ENCODE measurements at places on chromosomes 3 and 15. TPM values are rescaled to one million over a fixed set of nuclear protein-coding genes. Genes with fewer than 3 reads are reported as not detected.

DNA sequence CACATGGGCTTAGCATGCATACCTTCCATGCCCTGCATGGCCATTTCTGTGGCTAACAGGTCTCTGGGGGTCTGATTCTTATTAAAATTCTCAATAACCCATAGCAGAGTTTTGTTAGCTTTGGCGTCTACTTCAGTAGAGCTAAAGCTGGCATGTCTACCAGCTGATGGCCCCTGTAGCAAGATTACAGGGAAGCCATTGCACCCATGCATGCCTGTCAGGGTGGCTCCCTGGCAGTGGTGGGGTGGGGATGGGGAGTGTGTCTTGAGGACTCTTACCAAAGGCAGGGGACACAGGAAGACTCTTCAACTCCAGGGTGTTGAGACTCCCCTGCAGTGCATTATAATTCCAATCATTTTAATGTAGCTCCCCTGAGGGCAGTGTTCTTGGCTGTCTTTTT, 4.7 kb downstream of the KY start:
- H3K27me3 ChIP-seq: peaks cover 5% of the 10 kb centered on the region
- H3K27ac ChIP-seq: no peak overlapping the region
- peaks cover 20% of the 10 kb centered on the region for H3K4me1 ChIP-seq
- H3K36me3 ChIP-seq: no peaks in the 10 kb centered on the region

- H3K36me3 ChIP-seq: peaks cover 11% of the 10 kb centered on the region
- H3K4me1 ChIP-seq: no peaks in the 10 kb centered on the region
- H3K4me3 ChIP-seq: no peak overlapping the region
- no peak overlapping the region for H3K27ac ChIP-seq
- H3K27me3 ChIP-seq: no peaks in the 10 kb centered on the region
Observed at GRCh38 chr3:108620250-108620649, 30.7 kb downstream of the DZIP3 start.

GRCh38 chr15:74294010-74294409, 57.9 kb downstream of the CCDC33 start:
- H3K4me1 ChIP-seq: peaks cover 5% of the 10 kb centered on the region
- H3K27ac ChIP-seq: no peak overlapping the region
- H3K4me3 ChIP-seq: no peak overlapping the region
- no peaks in the 10 kb centered on the region for H3K36me3 ChIP-seq
- H3K27me3 ChIP-seq: no peaks in the 10 kb centered on the region

DNA sequence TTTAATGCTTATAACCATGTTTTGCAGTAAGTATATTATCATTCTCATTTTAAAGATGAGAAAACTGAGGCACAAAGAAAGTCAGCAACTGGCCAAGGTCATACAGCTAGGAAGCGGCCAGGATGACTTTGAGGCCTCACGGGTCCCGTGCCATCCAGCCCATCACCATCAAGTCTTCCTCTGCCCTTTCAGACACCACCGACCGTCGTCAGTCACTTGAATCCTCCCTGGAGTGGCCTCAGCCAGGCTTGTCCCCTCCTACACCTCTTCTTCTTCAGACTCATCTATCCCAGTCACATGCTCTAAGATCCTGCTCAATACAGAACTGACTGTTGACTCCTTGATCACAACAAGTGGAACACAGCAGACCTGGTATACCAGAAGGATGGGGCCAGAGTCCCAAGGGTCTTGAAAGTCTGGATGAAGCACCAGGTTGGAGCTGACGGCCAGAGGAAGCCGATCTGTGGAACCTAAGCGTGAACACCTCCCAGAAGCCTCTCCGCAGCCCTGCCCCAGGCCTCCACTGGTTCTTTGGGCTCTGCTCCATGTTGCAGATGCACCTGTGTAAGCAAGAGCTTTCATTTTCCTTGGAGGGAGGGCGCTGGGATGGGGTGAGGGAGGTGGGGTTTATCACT, 22.1 kb downstream of the ITGA11 start:
- H3K27me3 ChIP-seq: no peaks in the 10 kb centered on the region
- H3K27ac ChIP-seq: no peak overlapping the region
- H3K36me3 ChIP-seq: no peaks in the 10 kb centered on the region
- H3K4me1 ChIP-seq: peaks cover 12% of the 10 kb centered on the region
- no peak for DNase-seq

GRCh38 chr3:15499536-15499935, 22.0 kb downstream of the COLQ start:
- H3K4me3 ChIP-seq: no peak overlapping the region
- no peaks in the 10 kb centered on the region for H3K4me1 ChIP-seq

DNA sequence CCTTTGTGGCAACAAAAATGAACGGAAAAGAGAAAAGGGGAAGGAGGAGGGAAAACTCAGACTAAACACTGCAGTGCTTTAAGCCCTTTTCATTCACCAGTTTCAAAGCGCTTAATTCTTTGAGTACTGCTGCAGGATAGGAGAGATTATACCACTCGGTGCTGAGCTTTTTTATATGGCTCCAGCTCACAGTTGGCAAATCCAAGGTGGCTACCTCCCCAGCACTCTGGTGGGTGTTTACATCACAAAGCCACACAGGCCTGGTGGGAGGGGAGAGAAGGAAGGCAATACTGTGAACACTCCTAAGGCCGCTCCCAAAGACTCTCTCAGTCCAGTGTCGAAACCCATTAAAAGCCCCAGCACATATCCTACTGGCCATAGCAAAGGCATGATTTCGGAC, 191.4 kb downstream of the STT3B start:
- no peak overlapping the region for H3K27ac ChIP-seq
- H3K4me3 ChIP-seq: no peak overlapping the region
- H3K36me3 ChIP-seq: no peaks in the 10 kb centered on the region
- no peaks in the 10 kb centered on the region for H3K27me3 ChIP-seq
- H3K4me1 ChIP-seq: no peaks in the 10 kb centered on the region
- no peak for DNase-seq

- peak overlapping the region; percentile 75 for H3K27ac ChIP-seq
- no peaks in the 10 kb centered on the region for H3K36me3 ChIP-seq
- peak overlapping the region; percentile 64 for H3K4me3 ChIP-seq
- no peaks in the 10 kb centered on the region for H3K27me3 ChIP-seq
- peak; percentile 64 for DNase-seq
- H3K4me1 ChIP-seq: no peaks in the 10 kb centered on the region
Observed at GRCh38 chr3:87088993-87089841, 98.3 kb upstream of the VGLL3 start.

DNA sequence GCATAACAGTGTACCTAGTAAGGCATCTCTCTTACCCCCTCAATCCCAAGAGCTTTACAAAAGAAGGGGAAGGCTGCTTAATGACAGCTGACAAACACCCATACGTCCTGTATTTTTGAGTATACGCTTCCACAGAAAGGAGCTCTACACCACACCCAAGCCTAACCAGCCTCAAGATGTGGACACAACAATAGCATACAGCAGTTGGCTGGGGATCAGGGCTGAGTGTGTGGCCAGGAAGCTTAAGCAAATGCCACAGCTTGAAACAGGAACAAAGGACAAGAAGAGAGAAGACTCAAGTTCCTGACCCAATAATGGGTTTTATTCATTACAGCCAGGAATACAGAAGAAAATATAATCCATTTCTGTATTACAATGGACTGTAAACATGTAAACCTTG, 6.9 kb downstream of the HEXA start:
- H3K27ac ChIP-seq: peak overlapping the region; percentile 32
- no peak overlapping the region for H3K4me3 ChIP-seq
- H3K36me3 ChIP-seq: peaks cover 27% of the 10 kb centered on the region

GRCh38 chr3:194030372-194030771, 105.6 kb upstream of the HES1 start:
- no peaks in the 10 kb centered on the region for H3K4me1 ChIP-seq

The BTLA gene
- not detected for total RNA-seq

GRCh38 chr3:193010191-193010590, 92.5 kb upstream of the MB21D2 start:
- DNase-seq: peak; percentile 39
- no peak overlapping the region for H3K27ac ChIP-seq
- no peak overlapping the region for H3K4me3 ChIP-seq

- DNase-seq: no peak
- no peaks in the 10 kb centered on the region for H3K27me3 ChIP-seq
Observed at GRCh38 chr15:66369773-66370651, 13.5 kb upstream of the TIPIN start.

- no peaks in the 10 kb centered on the region for H3K4me1 ChIP-seq
- no peak overlapping the region for H3K4me3 ChIP-seq
- H3K36me3 ChIP-seq: no peaks in the 10 kb centered on the region
- no peak overlapping the region for H3K27ac ChIP-seq
Observed at GRCh38 chr15:74821091-74821789, 5.2 kb upstream of the CPLX3 start.

DNA sequence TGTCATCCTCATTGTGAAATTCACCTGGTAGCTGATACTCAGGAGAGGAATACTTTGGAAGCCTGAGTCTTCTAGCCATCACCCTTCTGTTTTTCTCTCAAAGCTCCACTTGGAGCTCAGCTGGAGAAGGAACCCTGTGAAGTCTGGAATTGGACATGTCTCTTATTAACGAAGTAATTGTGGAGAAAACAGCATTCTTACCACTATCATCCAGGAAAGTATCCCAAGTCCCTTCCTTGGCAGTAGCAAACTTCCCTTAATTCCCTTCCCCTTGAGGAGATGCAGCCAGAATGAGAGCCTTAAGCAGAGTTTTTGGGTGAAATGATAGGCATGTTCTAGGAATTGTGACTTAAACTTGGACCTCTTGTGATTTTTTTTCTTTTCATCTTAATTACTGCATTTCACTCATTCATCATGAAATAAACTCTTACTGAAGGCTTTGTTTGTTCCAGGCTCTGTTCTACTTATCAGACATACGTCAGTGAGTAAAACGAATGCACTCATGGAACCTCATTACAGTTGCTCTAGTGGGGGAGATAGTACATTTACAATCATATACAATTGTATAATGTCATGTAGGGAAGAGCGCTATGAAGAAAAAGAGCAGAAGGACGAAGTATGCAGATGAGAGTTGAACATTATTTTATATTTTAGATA, 30.5 kb upstream of the TCF12 start:
- no peak for DNase-seq
- peak overlapping the region; percentile 83 for H3K4me3 ChIP-seq
- H3K36me3 ChIP-seq: no peaks in the 10 kb centered on the region
- H3K27me3 ChIP-seq: no peaks in the 10 kb centered on the region
- H3K4me1 ChIP-seq: peaks cover 22% of the 10 kb centered on the region
- H3K27ac ChIP-seq: peak overlapping the region; percentile 97

The PLSCR2 gene
- not detected for total RNA-seq

DNA sequence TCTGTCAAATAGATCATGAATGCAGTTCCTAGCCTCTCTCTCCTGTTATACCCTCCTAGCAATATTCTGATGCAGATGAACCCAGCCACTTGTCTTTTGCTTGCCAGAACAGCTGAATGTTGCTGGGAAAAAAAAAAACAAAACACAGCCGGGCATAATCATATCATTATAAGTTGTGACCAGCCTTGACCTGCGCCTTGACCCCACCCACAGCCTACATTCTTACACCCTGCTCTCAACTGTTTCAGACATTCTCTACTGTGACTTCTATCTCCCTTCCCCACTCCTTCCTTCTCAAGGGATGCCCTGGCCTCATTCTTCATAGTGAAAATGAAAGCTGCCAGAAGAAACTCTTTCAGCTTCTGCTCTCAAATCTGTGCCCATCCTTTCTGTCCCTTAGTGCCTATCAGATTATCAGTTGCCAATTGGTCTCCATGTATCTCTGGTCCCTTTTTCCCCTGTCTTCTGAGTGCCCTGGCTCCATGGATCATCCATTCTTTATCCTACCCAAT, 389.1 kb upstream of the TPRG1 start:
- H3K36me3 ChIP-seq: no peaks in the 10 kb centered on the region
- H3K27me3 ChIP-seq: no peaks in the 10 kb centered on the region
- no peak for DNase-seq
- H3K4me3 ChIP-seq: no peak overlapping the region
- peaks cover 41% of the 10 kb centered on the region for H3K4me1 ChIP-seq
- H3K27ac ChIP-seq: no peak overlapping the region
